Stimulated activated CD8-positive, alpha-beta memory T cell treated with anti-CD3 and anti-CD28 coated beads, Interleukin-15, amount 100 ng/mL, for 4 hours (primary cell): ENCODE measurements at places on chromosomes 4 and X.

DNA sequence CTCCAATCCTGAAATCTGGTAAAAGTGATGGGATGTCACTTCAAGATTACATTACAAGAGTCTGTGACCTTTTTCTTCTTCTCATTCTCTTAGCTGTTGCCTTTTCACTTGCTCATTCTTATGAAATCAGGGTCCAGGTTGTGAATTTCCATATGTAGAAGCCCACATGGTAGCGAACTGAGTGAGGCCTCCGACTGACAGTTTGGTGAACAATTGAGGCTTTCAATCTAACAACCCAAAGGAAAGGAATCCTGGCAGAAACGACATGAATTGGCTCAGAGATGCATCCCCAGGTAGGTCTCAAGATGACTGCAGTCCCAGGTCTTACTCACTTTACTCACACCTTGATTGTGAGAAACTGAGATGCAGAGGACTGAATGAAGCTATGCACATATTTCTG lies 203.4 kb upstream of the FAT4 start:
- no peak for DNase-seq

- no peak for DNase-seq
These were observed 122.5 kb upstream of the TRIM2 start for GRCh38 chr4:153081693-153082092.

DNA sequence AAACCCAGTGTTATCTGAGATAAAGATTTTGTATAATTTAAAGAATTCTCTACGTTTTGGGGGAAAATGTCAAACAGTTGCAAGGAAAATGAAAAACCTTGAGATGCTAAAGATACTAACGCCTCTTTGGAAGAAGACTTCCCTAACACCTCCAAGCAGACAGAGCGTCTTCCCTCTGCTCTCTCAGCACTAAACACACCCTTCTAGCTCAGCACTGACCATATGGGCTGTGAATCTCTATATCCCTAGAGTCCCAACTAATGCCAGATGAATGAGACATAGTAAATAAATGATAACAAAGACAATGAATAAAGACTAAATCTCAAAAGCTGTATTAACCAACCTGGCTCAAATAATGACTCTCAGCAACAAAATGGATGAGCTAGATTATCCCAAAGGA lies 13.3 kb downstream of the FUNDC1 start:
- DNase-seq, result no peak

DNA sequence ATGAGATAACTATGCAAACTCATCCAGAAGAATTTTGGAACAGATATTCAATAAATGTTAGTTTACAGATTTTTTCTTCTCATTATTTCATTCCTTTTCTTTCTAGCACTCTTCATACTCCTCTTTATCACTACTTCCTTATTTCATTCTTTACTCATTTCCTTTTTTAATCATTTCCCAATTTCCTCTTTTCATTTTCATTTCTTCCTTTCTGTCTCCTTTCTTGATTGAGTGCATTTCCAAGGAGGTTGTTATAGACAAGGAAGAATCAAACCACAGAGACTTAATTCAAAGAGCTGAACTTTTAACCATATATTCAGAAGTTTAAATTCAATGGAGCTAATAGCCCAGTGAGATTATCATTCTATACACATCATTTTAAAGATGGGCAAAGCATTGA lies 600.7 kb downstream of the ARAP2 start:
- DNase-seq, result no peak

DNA sequence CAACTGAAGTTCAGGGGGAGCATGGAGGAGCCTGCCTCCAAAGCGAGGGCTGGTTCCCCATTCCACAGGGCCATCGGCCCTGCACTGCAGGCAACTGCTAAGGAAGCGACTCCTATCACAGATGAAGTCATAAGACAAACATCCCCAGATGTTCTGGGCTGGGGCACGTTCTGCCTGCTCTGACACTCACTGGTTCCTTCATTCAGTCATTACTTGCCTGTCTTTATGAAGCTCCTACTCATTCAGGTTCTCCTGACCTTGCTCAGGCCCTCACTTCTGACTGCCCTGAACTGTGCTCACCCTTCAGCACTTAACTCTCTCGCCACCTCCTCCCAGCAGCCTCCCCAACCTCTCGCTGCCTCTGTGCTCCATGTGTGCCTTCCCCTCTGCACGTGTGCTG lies 2.5 kb upstream of the SLC2A9 start:
- no peak for DNase-seq

DNA sequence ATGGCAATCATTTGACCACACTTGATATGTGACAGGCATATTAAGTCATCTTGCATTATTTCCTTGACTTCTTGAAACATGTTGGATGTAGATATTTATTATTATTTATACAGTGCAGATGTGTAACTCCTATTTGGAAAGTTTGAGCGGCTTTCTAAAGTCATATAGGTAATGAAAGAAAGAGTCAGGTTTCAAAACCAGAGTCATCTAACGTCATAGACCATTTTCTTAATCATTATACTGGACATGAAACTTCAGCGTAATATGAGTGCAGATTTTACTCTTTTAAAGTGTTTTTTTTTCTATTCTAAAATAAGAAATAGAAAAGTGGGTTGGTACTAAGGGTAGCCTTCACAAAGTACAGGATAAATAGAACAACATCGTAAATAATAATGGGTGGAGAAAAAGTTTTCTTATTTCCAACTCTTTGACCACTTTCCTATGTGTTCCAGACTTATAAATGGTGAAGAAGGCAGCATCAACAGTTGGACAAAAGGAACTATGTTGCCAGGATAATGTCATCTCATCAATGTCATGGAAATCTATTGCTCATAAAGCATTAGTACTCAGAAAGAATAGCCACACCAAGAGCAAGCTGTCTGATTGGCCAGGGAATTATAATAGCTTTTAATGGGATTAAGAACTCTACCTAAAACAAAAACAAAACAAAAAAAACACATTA lies 108.0 kb upstream of the PCDH18 start:
- DNase-seq, result no peak

- DNase-seq, result no peak
These were observed 481.8 kb downstream of the GRXCR1 start for GRCh38 chr4:43374216-43374751.

- no peak for DNase-seq
These were observed 5.3 kb upstream of the FGA start for GRCh38 chr4:154595807-154596206.

GRCh38 chr4:128653527-128654444 lies 155.7 kb upstream of the JADE1 start:
- DNase-seq, result no peak

DNA sequence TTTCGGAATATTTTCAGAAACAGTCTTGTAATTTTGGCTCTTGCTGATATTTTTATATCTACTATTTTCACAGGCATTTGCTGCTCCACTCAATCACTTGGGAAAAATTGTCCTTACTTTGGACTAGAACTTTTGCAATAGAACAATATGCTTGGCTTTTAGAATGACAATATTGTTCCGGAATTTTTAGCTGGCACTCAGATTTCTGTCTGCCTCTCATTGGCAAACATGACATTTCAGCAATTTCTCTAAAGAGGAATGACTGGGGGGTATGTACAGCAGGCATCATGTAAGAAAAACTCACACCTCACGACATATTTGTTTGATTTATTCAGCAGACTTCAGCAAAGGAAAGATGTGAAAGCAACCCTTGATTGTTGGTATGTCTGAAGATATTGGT lies 243.6 kb upstream of the GPRIN3 start:
- no peak for DNase-seq

- DNase-seq, result no peak
These were observed at the start of gene RNF175 for GRCh38 chr4:153759407-153760316. Gene RNF175, minus strand, starts transcription at chr4:153760024. Its CDS starts 162 bp downstream, at chr4:153759862.
